ENCODE measurements at places on chromosomes 11 and 22.

- no peak for DNase-seq
These were observed 539.7 kb downstream of the INSC start for GRCh38 chr11:15654451-15654850.

- DNase-seq, result peak; percentile 81
These were observed 42.4 kb upstream of the NAV2 start for GRCh38 chr11:19670030-19670791.

DNA sequence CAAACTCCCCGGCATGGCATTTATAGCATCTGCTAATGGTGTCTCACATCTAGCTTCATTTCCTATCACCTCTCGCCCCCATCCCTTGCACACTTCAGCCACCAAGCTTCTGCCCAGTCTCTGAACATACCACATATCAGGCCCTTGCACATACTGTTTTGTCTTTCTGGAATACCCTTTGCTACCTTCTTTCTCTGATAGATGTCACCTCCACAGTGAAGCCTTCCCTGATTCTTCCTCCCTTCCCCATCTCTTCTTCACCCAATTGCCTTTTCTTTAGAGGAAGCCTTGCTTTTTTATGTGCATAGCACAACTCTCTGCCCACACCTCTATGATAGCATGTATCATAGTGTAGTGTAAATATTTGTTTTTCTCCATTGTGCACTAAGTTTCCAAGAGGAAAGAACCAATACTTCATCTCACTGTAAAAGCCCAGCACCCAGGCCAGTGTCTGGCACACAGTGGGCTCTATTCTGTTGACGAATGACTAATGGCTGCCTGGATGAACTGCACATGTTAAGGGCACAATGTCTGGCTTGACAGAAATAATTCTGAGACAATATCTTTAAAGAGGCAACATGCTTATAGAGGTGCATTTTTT lies 27.8 kb downstream of the P4HA3 start:
- DNase-seq, result no peak

GRCh38 chr22:28950617-28951411 lies 67.4 kb downstream of the ZNRF3 start:
- no peak for DNase-seq

GRCh38 chr11:27013781-27014361 lies 20.0 kb downstream of the FIBIN start:
- DNase-seq, result no peak
